Amniotic stem cell (primary cell): ENCODE measurements at places on chromosomes 16 and 17.

GRCh38 chr16:70767377-70768202 lies 33.4 kb downstream of the VAC14 start:
- no peak for DNase-seq

DNA sequence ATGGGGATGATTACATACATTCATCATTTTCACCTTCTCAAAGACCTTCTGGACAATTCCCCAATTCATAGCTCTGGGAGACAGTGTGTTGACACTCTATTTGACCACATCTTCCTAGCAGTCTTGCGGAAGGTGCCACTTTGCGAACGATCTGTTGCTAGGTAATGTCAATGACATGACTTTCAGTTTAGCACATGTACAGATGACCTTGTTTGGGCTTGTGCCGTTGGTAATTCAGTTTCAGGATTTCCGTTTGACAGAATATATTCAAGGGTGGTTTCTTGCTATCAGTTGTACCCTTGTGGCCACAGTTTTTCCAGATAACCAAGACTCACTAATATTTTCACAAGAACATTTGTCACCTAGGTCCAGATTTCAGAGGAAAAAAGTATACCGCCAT lies 478.2 kb downstream of the WWOX start:
- no peak for DNase-seq

DNA sequence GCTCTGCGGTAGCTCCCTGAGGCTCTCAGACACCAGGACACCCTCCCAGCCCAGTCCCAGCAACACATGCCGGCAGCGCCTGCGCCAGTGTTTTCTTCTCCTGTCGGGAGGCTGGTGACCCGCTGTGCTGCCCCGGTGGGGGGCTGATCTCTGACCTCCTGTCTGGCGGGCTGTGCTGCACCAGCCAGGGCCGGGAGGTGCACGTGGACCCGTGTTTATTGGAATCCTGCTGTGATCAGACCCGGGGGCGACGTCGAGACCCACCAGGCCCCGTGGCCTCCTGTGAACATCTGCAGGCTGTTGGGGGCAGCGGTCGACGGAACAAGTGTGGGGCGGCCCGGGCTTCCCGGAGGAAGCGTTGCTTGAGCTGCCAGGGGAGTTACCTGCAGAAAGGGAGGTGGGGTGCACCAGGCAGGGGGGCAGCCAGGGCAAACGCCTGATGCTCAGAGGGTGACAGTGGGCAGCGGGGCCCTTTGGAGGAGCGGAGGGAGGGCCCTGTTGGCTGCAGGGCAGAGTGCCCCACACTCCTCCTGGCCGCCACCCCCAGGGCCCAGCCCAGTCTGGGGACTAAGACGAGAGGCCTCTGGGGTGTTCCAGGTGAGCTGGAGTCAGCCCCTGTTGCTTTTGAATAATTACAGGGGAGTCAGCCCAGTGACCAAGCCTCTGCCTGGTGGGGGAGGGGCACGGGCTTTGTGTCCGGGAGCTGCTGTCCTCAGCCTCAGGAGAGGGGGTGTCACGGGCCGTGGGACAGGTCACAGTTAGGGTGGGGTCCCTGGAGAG lies 2.3 kb upstream of the SSTR5 start:
- no peak for DNase-seq

GRCh38 chr16:77790912-77791311 lies 2.5 kb downstream of the VAT1L start:
- no peak for DNase-seq
